Mesangial cell (primary cell): ENCODE measurements at places on chromosomes 2 and 18. TPM values are rescaled to one million over a fixed set of nuclear protein-coding genes. Genes with fewer than 3 reads are reported as not detected.

NT5DC4 gene
- not detected in 2 replicates for total RNA-seq

PPP4R3B gene
- total RNA-seq, result 16.6 and 20.4 TPM in 2 replicates

TSPYL6 gene
- not detected in 2 replicates for total RNA-seq

ATP6V1B1 gene
- total RNA-seq, result 0.51 TPM in 1 of 2 replicates, not detected in the other

KCNS3 gene
- total RNA-seq, result 18.9 and 21.0 TPM in 2 replicates

GPR39 gene
- 4.7 and 6.0 TPM in 2 replicates for total RNA-seq

RNF152 gene
- total RNA-seq, result 0.98 and 7.5 TPM in 2 replicates

INHBB gene
- under 0.01 TPM in 1 of 2 replicates, not detected in the other for total RNA-seq

NTSR2 gene
- total RNA-seq, result not detected in 2 replicates

TMEM169 gene
- total RNA-seq, result 1.6 and 7.0 TPM in 2 replicates

FHOD3 gene
- 28.7 and 55.8 TPM in 2 replicates for total RNA-seq

CCDC74B gene
- 8.8 and 23.8 TPM in 2 replicates for total RNA-seq

GKN1 gene
- not detected in 2 replicates for total RNA-seq

HDAC4 gene
- total RNA-seq, result 10.1 and 28.9 TPM in 2 replicates

AGXT gene
- total RNA-seq, result not detected in 2 replicates

UBXN4 gene
- total RNA-seq, result 27.2 and 32.3 TPM in 2 replicates

IL1A gene
- total RNA-seq, result not detected in 2 replicates

ANKRD23 gene
- 0.49 and 1.9 TPM in 2 replicates for total RNA-seq

ADRA2B gene
- total RNA-seq, result not detected in 2 replicates

PCARE gene
- not detected in 2 replicates for total RNA-seq

TTR gene
- total RNA-seq, result not detected in 2 replicates

DSC1 gene
- not detected in 2 replicates for total RNA-seq

PAX3 gene
- total RNA-seq, result not detected in 2 replicates

RSAD2 gene
- 0.25 TPM in 1 of 2 replicates, not detected in the other for total RNA-seq

DSG1 gene
- not detected in 2 replicates for total RNA-seq

OR6B3 gene
- total RNA-seq, result not detected in 2 replicates

FBXO15 gene
- total RNA-seq, result 0.76 and 0.98 TPM in 2 replicates

FBXO48 gene
- total RNA-seq, result 0.13 and 0.33 TPM in 2 replicates

TMEM200C gene
- 0.16 and 1.0 TPM in 2 replicates for total RNA-seq

CLEC4F gene
- total RNA-seq, result not detected in 2 replicates

LRRTM4 gene
- total RNA-seq, result 0.51 TPM in 1 of 2 replicates, not detected in the other

CD226 gene
- 0.13 TPM in 1 of 2 replicates, not detected in the other for total RNA-seq

REL gene
- 2.4 and 4.3 TPM in 2 replicates for total RNA-seq

PNO1 gene
- 8.6 and 17.6 TPM in 2 replicates for total RNA-seq

RANBP2 gene
- 28.5 and 34.4 TPM in 2 replicates for total RNA-seq

COLEC11 gene
- total RNA-seq, result 0.76 and 1.5 TPM in 2 replicates

SP140 gene
- 0.25 and 0.98 TPM in 2 replicates for total RNA-seq

GALNT13 gene
- 0.33 and 0.38 TPM in 2 replicates for total RNA-seq

SIX2 gene
- 9.6 and 15.2 TPM in 2 replicates for total RNA-seq

ASXL2 gene
- total RNA-seq, result 11.2 and 17.7 TPM in 2 replicates

TMEM247 gene
- not detected in 2 replicates for total RNA-seq

ZBTB7C gene
- total RNA-seq, result 1.1 and 3.7 TPM in 2 replicates

BARD1 gene
- 4.3 and 13.9 TPM in 2 replicates for total RNA-seq

MERTK gene
- total RNA-seq, result 1.3 and 3.7 TPM in 2 replicates

SUPT7L gene
- 15.5 and 23.7 TPM in 2 replicates for total RNA-seq

RAX gene
- total RNA-seq, result not detected in 2 replicates

LYG2 gene
- not detected in 2 replicates for total RNA-seq

CAPN14 gene
- total RNA-seq, result 0.13 TPM in 1 of 2 replicates, not detected in the other

STON1 gene
- total RNA-seq, result 2.1 and 4.6 TPM in 2 replicates

RPRM gene
- 0.13 TPM in 1 of 2 replicates, not detected in the other for total RNA-seq

ARHGAP25 gene
- total RNA-seq, result 0.13 TPM in 1 of 2 replicates, not detected in the other

RMDN2 gene
- 1.3 and 1.6 TPM in 2 replicates for total RNA-seq

MEP1B gene
- not detected in 2 replicates for total RNA-seq

TTN gene
- under 0.01 TPM in 2 replicates for total RNA-seq

SH3RF3 gene
- total RNA-seq, result 6.1 and 9.1 TPM in 2 replicates

NGEF gene
- 0.98 and 1.5 TPM in 2 replicates for total RNA-seq
